ENCODE measurements at places on chromosomes 3 and 15.

- peak; percentile 77 for DNase-seq
Observed at GRCh38 chr3:64443546-64444381, 218.5 kb upstream of the PRICKLE2 start.

- no peak for DNase-seq
Observed at GRCh38 chr15:91887921-91888373, 34.4 kb downstream of the SLCO3A1 start.

DNA sequence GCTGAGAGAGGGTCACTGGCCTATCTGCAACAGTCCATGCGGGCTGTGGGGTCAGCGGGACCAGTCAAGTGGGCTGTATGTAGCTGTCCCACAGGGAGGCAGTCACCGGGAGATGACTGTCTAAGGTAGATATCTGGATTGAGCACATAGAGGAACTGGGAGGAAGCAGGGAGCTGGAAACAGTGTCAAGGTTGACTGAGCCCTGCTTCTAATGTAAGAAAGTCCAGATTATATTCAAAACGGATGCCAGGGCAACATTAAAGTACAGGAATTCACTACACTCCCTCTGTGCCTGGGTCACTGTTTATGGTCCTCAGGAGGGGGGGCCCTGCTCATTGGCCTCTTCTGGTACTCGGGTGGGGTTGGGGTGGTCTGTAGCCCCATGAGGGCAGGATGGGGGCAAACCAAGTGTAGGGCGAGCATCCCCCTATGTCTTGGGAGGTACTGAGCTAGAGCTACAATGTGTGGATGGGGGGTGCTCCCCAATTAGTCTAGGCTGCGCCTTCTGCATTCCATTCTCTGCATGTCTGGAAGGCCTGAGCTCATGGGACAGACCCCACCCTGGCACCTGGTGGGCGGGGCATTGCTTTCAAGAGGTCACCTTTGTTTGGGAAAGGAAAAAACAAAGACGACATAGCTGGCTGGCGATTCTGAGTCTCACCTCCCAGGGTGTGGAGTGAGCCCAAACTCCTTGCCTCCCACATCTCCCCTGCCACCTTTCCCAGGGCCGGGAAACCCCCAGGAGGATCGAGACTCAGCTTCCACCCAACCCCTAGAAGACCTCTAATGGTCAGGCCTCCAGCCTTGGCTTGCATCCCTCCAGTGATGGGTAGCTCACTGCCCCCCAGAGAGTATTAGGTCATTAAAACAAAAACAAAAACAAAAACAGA, 45.1 kb upstream of the C15orf39 start:
- no peak for DNase-seq

DNA sequence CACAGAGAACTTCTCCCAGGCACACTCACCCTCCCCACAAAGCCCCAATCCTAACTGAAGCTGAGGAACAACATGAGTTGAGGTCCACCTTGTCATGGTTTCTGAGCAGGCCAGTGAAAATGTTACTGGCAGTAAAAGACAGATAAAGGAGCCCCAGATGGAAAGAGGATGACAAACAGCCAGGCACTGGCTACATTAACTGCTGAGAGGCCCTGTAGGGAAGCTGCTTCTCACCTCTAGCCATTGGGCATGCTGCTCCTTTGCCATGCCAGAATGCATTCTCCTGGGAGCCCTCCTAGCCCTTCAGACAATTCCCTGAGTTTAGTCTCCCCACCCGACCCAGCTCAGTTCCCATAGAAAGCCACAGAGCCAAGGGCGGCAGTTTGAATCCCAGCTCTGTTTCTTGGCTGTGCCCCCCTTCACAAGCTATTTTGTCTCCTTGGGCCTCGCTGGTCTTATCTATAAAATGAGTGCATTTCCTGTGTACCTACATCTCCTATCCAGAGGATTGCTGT, 60.5 kb downstream of the LMCD1 start:
- DNase-seq = no peak

DNA sequence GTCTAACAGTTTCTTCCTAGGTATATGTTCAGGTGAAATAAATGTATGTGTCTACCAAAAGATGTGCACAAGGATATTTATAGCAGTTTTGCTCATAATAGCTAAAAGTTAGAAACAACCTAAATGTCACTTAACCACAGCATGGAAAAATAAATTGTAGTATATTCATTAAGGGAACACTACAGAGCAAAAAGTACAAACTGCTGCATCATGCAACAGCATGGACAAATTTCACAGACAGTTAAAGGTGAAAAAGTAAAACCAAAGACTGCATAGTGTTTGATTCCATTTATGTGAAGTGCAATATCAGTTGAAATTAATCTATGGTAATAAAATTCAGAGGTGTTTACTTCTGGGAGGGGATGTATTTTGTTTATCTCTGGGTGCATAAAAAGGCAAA, 62.5 kb downstream of the FBXL2 start:
- DNase-seq = no peak

DNA sequence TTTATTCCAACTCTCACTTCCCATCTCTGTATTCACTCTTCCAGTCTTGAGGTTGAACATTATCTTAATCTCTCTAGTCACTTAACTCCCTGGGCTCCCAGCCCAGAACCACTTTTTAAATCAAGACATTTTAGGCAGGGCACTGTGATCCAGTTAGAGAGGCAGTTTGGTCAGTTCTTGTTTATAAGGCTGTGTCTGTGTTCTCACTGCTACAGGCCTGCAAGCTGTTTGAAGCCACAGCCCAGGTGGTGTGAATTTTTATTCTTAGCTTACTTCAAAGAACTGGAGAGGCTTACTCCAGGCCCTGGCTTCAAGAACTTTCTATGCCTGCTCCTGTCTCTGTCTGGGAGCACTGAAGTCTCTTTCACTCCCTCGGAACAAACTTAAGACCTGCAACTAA, 906.1 kb downstream of the CADM2 start:
- no peak for DNase-seq

Measured in fibroblast of skin of left quadriceps (primary cell).